Fibroblast of mammary gland (primary cell): ENCODE measurements at places on chromosomes 5 and 9.
A peak's percentile ranks its signal among the peaks of the same experiment; 100 is the strongest.

GRCh38 chr5:94847019-94847418 is 228.6 kb downstream of the SLF1 start:
- DNase-seq: no peak

GRCh38 chr9:127407492-127407843 is 10.5 kb downstream of the SLC2A8 start:
- no peak for DNase-seq

- no peak for DNase-seq
Measured at GRCh38 chr5:124878583-124879342, 132.3 kb upstream of the ZNF608 start.

DNA sequence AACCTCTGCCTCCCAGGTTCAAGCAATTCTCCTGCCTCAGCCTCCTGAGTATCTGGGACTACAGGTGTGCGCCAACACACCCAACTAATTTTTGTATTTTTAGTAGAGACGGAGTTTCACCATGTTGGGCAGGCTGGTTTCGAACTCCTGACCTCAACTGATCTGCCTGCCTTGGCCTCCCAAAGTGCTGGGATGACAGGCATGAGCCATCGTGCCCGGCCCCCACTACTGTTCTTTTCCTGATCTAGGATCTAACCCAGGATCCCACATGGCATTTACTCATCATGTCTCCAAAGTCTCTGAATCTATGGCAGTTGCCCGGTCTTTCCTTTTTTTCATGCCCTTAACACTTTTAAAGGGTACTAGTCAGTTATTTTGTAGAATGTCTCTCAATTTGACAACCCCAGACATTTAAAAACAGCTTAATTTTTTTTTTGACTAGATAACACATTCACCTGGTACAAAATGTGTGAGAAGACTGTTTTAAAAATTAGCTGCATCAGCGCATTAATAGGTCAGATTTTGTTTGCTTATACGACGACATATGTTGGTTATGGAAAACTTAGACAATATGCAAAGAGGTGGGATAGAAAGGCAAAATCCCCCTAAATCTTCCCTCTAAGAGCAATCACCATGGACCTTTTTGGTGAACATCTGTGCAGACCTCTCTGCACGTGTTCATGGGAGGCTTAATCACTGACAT is 46.5 kb downstream of the STOM start:
- DNase-seq: no peak

DNA sequence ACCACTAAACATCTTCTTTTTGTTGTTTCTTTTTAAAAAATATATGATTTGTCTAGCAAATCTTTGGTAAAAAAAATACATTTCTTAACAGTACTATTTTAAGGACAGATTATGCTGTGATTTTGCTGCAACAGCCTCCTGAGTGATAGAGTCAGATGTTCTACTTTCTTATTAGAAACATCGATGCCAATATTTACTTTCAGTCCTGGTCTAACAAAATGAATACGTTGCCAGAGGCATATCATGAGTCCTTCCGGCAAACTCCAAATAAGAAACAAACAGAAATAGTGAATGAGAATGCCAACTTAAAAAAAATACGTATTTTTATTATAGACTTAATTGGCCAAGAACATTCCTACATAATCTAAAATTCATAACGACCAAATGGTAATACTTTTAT is 371.5 kb downstream of the ADGRV1 start:
- DNase-seq: no peak

DNA sequence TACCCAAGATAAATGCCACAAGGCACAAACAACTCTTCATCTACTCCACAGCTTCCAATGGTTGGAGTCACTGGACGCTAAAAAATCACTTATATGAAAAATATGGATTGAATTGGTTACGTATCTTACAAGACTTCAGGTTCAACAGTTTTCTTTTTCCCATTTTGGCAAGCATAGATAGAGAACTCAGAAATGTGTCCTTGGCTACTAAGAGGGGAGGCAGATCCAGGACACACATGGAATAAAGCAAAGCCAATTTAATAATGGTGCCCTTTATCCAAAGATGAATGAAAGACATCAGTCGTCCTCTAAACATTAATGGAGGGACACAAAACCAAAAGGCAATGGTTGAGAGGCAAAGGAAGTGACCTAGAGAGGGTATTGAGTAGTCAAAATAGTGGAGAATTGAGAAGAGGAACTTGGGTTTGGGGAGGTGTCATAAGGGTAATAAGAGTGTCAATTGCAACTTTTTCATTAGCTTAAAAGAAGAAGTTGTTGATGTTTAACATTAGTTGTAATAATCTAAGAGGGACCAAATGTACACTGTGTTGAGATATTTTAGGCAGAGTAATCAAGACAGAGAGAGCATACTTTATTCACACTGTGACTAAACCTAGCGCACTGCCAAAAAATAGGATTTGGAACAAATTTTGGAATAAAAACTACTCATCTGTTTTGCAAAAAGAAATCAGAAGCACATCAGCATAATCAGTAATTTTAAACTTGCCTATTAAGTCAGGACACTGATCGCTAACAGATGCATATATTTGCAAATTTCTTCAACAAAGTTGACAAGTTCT is 308.2 kb downstream of the ARL15 start:
- DNase-seq: peak; percentile 26

- DNase-seq: peak; percentile 72
Measured at GRCh38 chr5:54845567-54845941, 139.8 kb downstream of the ESM1 start.

DNA sequence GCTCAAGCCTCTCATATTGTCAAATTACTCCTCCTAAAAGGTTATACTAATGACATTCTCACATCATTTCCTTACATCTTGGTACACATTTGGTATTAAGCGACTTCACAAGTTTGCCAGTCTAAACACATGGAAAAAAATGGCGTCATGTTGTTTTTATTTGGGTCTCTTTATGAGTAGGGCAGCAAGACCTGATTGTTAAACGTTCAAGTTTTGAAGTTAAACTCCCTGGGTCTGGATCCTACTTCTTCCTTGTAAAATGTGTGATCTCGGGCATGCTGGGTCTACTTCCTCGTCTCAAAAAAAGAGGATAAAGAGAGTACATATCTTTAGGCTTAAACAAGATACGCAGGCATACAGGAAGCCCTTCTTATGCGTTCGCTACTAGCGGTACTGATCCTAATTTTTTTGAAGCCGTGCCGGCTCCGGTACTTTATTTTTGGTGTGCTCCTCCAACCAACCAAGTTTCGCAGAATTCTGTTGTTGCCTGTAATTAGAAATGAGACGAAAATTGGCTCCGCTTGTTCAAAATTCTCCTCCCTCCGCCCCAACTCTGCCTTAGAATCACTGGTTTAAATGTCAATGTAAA is 596 bp upstream of the CDC37L1 start:
- DNase-seq: peak; percentile 47

DNA sequence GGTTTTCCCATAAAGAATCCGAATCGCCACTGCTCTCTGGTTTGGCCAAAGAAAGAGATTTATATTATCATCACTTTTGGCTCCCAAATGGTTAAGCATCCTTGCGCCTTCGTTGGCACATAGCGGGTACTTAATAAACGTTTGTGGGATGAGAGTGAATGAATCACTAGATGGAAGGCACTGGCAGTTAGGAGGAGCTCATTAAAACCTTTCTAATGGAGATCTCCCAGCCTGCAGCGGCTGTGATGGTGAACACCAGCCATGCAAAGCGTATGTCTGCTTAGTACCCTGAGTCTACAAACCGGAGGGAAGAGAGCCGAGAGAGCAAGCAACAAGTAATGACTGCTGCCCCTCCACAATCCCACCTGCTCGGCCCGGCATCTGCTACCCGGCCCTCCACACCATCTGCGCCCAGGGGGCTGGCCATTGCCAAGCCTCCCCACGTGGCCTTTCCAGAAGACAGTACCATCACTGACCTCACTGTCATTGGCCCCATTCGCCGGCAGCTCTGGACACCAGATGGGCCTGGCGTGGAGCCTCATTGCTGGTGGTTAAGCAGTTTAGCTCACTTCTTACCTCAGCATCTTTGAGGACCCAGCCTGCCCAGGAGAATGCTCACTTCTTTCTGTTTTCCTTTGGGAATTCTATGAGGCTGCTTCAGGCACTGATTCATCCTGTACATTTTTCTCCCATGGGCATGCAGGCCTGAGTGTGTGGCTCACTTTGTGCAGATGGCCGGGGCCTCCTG is 39.3 kb upstream of the ANKRD33B start:
- DNase-seq: peak; percentile 100

GRCh38 chr9:18394847-18395351 is 79.1 kb upstream of the ADAMTSL1 start:
- DNase-seq: no peak

- DNase-seq: peak; percentile 77
Measured at GRCh38 chr9:21964925-21965385, 29.2 kb downstream of the CDKN2A start.

GRCh38 chr5:125499636-125500332 is 753.3 kb upstream of the ZNF608 start:
- no peak for DNase-seq

- peak; percentile 81 for DNase-seq
Measured at GRCh38 chr9:32665101-32665500, 29.6 kb upstream of the TAF1L start.

- DNase-seq: no peak
Measured at GRCh38 chr5:1212881-1213280, 11.5 kb downstream of the SLC6A19 start.

DNA sequence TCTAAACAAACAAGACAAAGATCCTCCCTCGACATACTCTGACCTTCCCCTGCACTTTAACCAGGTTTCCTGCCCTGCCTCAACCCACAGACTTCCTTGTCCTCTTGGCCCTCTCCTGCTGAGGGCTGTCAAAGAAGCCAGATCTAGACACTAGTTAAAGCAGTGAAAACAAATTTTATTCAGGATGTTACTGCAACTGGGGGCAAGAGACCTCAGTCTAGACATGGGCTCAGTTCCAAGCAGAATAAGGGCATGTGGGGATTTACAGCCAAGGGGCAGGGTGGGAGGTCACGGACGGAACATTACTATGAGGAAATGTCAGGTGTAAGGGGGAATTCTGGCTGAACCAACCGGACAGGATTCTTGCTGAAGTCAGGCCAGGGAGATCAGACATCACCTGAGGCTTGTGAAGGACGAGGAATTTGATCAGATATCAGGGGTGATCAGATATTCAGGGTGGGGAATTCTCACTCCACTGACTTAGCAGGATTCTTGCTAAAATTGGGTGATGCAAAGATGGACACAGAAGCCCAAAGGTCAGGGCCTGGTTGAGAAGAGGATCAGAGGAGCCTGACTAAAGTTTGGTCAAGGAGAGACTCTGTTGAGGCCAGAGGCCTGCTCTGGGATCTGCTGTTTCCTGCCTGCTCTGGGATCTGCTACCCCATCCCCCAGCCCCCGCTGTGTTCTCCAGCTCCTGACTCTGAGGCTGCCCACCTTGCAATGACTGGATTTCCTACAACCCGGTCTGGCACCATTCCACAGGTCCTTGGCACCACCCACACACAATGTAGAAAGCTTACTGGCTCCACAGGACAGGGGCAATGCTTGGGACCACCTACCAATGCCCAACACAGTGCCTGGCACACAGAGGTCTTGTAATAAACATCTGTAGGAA is 21.5 kb downstream of the GABBR2 start:
- no peak for DNase-seq

DNA sequence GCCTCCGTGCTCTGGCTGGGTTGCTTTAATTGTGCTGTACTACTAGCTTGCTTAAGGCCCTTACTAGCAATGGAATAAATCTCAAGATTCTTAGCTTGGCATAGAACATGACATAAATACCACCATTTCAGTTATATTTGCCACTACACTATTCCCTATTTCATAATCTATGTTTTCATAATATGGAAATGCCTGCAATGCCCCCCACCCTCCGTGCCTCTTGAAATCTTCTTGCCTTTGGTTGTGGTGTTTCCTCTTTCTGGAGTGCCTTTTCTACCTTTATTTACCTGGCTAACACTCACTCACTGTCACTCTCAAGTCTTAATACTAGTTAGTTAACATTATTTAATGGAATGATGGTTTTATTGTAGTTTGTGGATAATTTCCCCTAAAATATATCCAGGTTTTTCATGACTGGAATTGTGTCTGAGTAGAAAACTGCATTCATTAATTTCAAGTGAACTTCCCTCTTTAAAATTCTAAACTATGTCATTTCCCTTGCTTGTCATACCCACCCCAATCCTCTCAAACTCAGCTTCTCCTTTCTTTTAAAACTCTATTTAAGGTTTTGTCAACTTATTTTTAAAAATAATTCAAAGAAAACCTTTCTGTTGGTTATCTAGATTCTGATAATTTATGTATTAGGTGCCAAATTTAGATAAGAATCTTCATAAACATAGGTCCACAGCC is 521.7 kb upstream of the DAB2 start:
- no peak for DNase-seq

- peak; percentile 54 for DNase-seq
Measured at GRCh38 chr5:153974131-153974812, 64.4 kb downstream of the FAM114A2 start.

- no peak for DNase-seq
Measured at GRCh38 chr5:105330185-105330584, 1767.6 kb upstream of the NUDT12 start.

DNA sequence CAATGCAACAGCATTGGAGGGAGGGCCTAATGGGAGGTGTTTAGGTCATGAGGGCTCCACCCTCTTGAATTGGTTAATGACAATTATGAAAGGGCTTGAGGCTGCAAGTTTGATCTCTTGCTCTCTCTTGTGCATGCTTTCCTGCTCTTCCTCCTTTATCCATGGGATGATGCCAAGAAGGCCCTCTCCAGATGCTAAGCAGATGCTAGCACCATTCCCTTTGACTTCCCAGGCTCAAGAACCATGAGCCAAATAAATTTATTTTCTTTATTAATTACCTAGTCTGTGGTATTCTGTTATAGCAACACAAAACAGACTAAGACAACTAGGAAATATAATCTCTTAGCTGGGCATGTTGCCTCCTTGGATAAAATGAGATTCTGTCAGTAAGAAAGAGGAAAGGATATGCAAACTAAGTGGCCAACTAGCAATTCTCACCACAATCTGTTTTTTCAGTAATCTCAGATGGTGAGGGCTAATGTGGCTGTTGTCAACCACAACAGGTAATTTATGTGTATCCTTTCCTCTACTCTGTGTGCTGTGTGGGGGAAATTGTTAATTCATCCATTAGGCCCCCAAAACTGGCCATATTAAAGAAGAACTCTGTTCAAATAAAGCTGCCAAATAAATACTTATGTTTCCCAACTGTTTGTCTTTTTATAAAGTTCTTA is 269.1 kb upstream of the CD180 start:
- peak; percentile 58 for DNase-seq

GRCh38 chr5:35879649-35880048 is 23.0 kb downstream of the IL7R start:
- no peak for DNase-seq

GRCh38 chr5:5271786-5272321 is 131.7 kb downstream of the ADAMTS16 start:
- DNase-seq: no peak

DNA sequence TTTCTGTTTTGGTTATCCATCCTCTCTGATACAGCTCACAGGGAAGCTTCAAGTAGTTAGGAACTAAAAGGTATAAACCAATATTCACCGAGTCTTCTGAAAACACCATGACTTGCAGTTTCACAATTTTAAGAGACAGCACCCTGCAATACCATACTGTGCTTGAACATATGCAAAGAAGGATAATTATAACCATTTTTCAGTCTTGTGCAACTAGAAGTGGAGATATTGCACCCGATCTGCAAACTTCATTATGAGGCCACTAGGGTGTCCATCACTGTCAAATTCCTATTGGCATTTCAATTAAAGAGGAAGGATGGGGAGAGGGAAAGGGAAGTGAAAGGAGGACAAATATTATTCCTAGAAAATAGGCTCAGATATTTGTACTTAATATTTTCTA is 32.4 kb upstream of the CEP120 start:
- DNase-seq: no peak
